ENCODE measurements at places on chromosomes 3 and 15.

- DNase-seq = no peak
Measured at GRCh38 chr3:23864931-23865330, 51.9 kb downstream of the NKIRAS1 start.

GRCh38 chr15:49656734-49657133 is 35.9 kb downstream of the DTWD1 start:
- no peak for DNase-seq

DNA sequence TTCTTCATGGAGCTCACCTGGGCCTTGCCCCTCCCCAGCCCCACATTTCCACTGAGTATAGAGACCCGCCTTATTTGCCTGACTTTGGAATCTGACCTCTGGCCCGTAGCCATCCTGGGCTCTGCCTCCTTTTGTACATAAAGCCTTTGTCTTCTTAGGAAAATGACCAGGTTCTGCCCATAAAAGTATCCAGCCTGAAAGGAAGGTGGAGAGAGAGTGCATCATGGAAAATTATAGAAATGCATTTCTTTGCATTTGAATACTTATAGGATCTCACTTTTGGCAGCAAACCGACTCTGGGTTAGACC is 3.6 kb upstream of the SH2D7 start:
- no peak for DNase-seq

- DNase-seq = no peak
Measured at GRCh38 chr15:33215941-33216872, 21.7 kb upstream of the FMN1 start.

DNA sequence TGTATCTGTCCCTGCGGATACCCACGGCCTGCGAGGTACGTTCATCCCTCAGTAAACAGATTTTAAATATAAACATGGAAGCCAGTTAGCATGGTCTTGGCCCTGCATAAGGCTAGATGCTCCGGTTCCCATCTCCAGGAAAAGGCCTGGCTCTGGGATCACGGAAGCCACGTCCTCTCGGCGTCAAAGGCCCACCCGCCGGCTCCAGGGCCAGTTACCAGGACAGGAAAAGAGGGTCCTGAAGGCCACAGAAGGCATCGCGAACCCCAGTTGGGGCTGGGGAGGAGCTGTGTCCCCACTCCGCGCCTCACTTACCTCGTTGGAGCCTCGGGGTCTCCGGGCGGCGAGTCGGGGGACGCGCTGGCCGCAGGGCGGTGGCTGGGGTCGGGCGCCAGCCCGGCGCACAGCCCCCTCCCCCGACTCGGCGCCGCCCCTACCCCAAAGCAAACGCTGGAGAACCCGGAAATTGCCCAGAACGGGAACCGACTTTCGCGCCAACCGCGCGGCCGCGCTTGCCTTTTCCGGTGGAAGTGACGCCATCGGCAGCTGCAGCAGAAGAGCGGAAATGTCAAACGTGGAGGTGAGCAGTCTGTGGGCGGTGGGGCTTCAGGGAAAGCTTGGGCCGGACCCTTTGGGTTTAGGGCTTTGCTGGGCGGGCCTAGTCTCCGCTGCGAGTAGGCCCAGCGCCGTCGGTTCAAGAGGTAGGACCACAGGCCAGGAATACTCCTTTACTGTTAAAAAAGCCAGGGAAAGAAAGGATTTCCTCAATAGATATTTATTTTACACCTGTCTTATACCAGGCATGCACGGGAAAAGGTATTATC is at the start of gene TOPBP1:
TSS of gene TOPBP1 (minus strand) at position 488 of the 824 bp plus-strand sequence. CDS start 814 bp downstream, outside the sequence.
- DNase-seq = peak; percentile 93

- DNase-seq = no peak
Measured at GRCh38 chr15:89657686-89658200, 2.5 kb upstream of the KIF7 start.

DNA sequence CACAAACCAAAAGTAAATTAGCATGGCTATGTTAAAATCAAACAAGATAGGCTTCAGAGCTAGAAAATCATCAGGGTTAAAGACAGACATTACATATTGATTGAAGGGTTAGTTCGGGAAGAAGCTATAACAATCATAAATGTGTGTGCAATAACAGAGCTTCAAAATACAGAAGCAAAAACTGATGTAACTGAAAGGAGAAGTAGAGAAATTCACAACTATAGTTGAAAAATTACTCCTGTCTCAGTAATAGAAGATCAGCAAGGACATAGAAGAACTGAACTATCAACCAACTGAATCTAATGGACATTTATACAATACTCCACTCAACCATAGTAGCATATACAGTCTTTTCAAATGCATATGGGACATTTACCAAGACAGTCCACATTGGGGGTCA is 59.4 kb downstream of the MCTP2 start:
- DNase-seq = no peak

- peak; percentile 63 for DNase-seq
Measured at GRCh38 chr15:31344266-31344665, 17.6 kb downstream of the KLF13 start.

GRCh38 chr3:23376516-23377248 is 173.6 kb downstream of the UBE2E2 start:
- no peak for DNase-seq

- peak; percentile 72 for DNase-seq
Measured at GRCh38 chr3:71064291-71064955, 519.1 kb downstream of the FOXP1 start.

DNA sequence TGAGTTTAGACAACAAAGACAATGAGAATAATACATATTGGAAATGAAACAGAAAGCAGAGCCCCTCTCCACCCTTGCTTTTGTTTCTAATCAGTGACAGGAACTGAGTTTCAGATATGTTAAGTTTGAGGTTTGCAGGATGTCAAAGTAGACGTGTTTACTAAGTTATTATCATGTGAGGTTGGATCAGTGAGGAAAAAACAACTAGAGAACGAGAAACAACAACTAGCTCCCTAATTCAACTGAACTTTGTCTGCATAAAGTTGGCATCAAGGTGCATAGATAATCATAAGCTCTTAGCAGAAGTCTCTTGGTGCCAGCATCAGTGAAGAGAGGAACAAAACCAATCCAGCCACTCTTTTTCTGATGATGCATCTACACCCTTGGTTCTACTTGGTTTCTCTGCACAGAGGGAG is 491.1 kb upstream of the NR2F2 start:
- DNase-seq = no peak

DNA sequence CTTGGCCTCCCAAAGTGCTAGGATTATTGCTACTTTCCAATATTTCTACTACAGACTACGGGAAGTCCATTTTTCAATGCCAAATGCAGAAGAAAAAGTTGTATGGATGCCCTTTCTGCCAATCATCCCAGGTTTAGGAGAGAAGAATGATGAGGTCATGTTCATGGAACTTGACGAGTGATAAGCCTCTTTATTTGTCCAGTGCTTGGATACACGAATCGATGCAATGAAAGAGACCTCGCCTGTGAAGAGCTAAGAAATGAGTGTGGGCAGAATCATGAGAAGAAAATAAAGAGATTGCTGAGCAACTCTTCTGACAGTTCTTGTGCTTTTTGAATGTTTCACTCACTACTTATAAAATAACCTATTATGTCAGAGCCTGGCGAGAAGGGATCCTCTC is 996 bp upstream of the SLC28A1 start:
- DNase-seq = no peak

DNA sequence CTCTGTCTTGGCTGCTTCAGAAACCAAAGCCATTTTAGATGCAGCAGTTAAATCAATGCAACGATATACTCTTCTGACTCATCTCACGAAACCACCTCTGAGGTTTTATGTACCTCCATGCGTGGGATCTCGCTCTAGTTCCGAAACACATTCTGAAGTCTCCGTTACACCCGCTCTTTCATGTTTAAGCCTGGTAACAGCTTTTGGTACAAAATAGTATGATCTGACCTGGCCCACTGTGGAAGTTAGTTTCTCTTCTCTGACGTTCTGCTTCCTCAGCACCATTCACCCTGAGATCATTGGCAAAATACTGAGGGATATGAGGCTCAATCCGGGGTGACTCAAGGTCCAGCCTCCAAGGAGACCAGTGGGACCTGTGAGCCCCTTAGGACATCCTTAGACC is 121.9 kb downstream of the TMEM266 start:
- no peak for DNase-seq

DNA sequence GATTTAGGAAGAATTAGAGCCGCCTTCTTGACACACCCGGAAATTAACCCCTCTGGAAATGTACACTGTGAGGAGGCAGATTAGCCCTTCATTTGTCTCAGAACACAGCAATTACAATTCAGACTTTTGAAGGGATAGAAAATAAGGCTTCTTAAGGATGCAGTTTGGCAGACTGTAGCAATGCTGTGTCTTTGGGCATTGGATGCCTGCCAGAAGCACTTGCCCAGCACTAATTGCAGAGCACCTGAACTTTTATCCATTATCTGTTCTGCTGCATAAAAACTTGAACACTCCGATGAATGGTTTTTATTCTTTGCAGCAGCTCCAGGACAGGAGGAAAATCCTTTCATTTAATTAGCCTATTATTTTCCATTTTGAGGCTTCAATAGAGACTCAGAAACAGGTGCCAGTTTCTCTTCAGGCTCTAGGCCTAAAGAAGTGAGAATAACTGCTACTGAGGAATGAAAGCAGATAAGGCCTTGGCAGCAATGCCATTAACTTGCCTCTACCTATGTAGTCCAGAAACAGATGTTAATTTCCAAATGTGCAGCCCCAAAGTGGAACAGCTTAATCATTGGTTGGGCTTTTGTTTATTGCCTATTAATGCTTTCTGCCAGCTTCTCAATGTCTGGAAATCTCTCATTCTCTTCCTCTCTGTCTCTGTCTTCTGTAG is 418.5 kb downstream of the NSUN3 start:
- no peak for DNase-seq

DNA sequence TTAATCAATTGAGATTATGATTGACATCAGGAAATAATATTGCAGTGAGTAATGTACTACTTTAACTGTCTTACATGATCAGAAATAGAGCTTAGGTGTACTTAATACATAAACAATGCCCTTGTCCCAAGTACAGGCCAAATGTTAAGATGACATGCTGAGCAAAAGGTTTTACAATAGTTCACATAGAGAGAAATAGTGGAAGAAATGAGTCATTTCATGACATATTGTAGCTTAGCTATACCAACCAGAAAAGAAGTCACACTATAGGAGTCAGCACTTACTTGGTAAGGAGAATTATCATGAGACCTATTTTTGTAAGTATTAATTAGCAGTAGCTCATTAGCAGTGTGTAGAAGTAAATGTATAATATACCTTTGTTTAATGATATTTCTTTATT is 96.4 kb upstream of the NANOGP8 start:
- no peak for DNase-seq

GRCh38 chr3:153165261-153165681 is 3.2 kb downstream of the RAP2B start:
- DNase-seq = no peak

DNA sequence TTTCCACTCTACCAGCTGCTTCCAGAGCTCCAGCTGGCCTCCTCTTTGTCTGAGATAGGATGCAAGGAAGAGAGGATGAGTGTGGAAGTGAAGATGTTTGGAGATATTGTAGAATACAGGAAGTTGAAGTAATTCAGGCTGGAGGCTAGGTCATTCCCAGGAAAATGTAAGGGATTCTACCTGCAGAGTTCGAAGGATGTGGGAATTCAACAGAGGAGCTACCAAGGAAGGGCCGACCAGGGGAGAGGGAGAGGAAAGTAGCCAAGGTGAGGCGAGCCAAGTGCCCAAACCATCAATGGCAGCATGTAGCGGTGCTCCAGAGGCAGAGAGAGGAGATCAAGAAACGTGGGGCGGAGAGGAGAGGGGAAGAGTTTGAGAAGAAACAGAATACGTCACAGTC is 49.0 kb upstream of the EPHB3 start:
- DNase-seq = no peak

GRCh38 chr3:59411186-59411585 is 361.4 kb upstream of the CFAP20DC start:
- no peak for DNase-seq

DNA sequence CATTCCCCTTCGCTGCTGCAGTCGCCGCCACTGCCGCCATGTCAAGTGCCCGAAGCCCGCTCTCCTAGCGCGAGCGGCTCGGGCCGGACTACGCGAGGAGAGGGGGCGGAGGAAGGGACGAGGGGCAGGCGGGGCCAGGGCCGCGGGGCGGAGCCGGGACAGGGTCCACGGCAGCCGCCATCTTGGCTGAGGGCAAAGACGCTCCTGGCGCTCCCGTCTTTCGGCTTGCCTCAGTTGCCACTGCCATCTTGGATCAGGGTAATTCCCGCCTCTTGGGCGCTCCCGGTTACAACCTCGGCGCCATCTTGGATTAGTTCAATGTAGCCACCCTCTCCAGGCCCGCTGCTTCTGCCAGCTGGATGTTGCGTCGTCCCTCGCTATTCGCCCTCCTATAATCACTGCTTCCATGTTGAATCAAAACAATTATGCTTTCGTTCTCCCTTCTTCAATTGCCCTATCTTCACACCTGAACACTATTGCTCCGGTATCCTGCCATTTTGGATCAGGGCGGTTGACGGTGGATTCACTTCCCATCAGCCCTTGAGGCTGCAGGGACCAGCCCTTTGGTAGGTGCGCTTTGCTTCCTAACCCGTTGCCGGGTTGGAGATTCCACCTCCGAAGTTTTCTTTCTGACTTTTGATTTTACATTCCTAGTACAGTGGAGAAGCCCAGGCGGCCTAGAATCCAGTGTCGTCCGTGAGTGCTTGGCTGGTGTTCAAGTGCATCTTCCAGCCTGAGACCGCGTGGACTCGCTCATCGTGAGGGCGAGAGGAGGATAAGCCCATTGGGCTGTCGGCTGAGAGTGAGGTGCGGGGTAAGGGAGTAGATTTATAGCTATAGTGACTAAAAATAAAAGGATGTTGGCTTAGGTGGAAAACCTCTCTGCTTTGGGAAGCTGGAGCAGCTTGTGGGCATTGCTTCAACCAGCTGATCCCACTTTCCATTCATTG is at the start of gene HACD2:
TSS of gene HACD2 (minus strand) at position 66 of the 950 bp plus-strand sequence. CDS start at position 40, 26 bp downstream.
- peak; percentile 98 for DNase-seq

DNA sequence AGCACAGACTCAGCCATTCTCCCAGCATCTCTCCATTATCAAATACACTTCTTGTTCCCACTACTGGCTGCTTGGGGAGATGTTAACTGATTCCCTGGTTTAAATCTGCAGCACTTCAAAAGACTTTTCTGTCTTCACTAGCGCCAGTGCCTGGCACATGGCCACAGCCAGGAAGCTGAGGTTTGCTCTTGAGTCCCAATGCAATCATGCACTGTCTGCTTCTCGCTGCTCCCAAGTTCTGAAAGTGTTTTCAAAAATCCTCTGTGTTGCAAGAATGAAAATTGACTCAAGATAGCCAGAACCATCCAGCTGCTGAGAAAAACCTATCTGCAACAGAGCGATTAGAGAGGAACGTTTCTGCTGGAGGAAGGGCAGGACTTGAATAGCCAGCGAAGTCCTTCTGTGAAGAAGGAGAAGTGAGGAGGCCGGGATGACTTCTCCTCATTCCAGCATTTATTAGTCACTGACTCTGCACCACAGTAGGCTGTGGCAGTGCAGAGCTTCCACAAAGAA is 358.4 kb upstream of the NR2F2 start:
- DNase-seq = no peak

DNA sequence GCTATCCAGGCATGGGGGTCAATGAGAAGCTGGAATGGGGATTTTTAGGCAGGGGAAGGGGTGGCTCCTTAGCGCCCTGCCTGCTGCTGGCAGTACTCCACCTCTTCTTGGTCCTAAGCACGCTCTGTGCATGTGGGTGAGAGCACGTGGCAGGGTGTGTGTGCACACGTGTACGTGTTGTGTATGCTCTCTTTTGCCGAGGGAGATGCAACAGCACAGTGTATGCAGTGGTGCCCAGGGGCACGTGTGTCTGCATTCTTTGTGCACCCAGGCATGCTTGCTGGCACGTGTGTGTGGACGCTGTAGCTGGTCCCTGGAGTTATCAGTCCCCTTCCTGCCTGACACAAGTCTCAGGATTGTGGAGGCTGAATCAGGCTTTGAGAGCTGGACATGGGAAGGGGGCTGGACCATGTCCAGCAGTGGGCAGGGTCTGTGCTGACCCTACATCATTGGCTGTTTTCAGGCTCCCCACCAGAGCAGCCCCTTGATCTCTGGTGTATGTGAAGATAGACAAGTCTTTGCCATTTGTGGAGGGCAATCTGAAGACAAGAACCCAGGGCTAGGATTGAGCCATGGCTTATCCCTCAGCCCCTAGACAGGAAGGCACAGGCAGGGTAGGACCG is 1.9 kb upstream of the CAMKV start:
- DNase-seq = peak; percentile 5
